Osteocyte (in vitro differentiated cells): ENCODE measurements at places on chromosomes 2 and 18. TPM values are rescaled to one million over a fixed set of nuclear protein-coding genes. Genes with fewer than 3 reads are reported as not detected.

The TEKT4 gene
- total RNA-seq, result not detected in 2 replicates

- no peak for DNase-seq
Observed at GRCh38 chr2:14306268-14306861, 326.2 kb upstream of the LRATD1 start.

The SLC35F6 gene
- 40.5 and 46.4 TPM in 2 replicates for total RNA-seq

The ALKAL2 gene
- 50.0 and 52.9 TPM in 2 replicates for total RNA-seq

The TFPI gene
- 325 and 334 TPM in 2 replicates for total RNA-seq

The LOXL3 gene
- total RNA-seq, result 58.1 and 62.1 TPM in 2 replicates

DNA sequence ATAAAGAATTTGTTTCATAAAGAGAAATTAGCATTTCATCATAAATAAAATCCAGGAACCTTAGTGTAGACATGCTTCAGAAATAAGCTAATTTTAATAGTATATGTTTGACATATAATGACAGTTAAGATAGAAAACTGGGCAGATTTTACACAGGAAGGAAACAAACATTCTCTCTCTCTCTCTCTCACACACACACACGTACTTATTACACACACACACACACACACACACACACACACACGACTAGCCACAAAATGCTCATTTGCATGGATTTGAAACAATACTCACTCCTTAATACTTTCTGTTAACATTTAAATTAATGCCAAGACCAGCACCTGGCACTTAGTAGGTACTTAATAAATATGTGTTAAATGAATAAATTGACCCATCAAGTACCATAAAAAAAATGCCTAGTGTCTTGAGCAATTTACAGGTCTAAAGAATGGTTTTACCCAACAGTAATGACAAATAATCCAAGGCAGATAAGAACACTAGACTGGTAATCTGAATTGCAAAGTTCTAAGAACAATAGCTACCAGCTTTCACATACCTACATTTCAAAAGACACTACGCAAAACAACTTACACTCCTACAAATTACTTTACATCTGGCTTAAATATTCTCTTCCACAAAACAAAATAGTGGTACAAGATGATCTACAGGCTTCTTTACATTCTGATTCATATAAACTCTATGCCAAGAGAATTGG, 2.9 kb upstream of the GALNT3 start:
- no peak for DNase-seq

- no peak for DNase-seq
Observed at GRCh38 chr2:95059656-95060370, 34.3 kb downstream of the MAL start.

GRCh38 chr2:47041063-47041462, 114.0 kb downstream of the STPG4 start:
- DNase-seq, result no peak

- DNase-seq, result no peak
Observed at GRCh38 chr2:63192889-63193774, 142.5 kb downstream of the OTX1 start.

- no peak for DNase-seq
Observed at GRCh38 chr2:196854629-196855028, 45.5 kb upstream of the C2orf66 start.

GRCh38 chr18:8176109-8176508, 433.1 kb upstream of the RAB12 start:
- no peak for DNase-seq

DNA sequence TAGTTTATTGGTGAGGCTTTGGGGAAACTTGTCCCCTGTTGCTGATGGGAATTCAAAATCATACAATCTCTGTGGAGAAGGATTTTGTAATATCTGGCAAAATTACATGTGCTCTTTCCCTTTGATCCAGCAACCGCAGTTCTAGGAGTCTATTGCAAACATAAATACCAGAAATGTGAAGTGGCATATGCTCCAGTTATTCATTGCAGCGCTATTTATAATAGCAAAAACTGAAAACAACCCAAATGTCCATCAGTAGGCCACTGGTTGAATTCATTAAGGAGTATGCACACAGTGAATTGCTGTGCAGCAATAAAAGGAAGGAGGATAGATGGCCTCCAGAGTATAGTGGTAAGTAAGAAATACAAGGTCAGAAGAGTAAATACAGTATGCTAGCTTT, 76.5 kb downstream of the HNRNPLL start:
- no peak for DNase-seq

- DNase-seq, result no peak
Observed at GRCh38 chr2:46634905-46635304, 155.5 kb downstream of the TMEM247 start.

DNA sequence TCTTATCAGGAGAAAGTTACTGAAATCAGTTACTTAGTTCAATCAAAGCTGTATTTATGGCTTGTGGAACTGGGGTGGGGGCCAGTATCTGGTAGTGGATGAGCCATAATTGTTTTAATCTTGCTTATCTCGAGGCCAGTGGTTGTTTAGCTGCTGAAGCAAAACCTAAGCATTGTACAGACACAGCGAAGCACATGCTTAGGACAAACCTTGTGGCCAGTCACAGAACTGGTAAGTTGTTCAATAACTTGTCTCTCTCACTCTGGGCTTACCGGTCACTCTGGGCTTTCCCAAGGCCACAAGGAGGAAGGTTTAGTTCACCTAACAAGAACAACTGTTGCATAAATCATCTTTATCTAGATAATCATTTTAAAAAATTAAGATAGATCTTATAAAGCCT, 296.6 kb upstream of the NETO1 start:
- no peak for DNase-seq

The HOXD1 gene
- not detected in 2 replicates for total RNA-seq

The FBXO15 gene
- total RNA-seq, result 0.73 and 0.86 TPM in 2 replicates

GRCh38 chr2:173221132-173221695, 133.5 kb upstream of the CDCA7 start:
- no peak for DNase-seq

DNA sequence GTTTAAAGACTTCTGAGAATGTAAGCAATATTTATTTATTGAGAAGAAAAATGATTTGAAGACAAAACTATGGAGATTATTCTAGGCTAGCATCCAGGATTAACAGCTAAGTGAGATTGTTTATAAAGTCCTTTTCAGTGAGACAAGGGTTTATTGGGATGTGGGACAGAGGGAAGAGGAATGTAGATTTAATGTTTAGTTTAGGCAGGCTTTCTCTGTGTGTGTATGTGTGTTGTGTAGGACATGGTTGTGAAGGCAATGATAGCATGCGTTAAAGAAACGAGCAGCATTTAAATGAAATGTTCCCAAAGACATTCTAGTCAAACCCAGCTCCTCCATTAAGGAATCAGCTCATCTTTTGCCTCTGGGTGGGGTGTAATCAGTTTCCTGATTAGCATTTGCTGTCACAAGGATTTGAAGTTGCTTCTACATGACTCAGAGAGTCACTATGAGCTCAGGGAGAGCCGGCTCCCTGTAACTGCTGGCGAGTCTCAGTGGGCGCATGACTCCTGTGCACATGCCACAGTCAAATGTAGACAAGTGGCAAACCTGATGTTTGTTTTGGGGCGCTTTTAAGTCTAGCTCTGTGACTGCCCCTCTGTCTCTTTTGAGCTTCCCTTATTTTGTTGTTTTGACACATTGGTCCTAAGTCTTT, 442.2 kb upstream of the CELF4 start:
- DNase-seq, result no peak

DNA sequence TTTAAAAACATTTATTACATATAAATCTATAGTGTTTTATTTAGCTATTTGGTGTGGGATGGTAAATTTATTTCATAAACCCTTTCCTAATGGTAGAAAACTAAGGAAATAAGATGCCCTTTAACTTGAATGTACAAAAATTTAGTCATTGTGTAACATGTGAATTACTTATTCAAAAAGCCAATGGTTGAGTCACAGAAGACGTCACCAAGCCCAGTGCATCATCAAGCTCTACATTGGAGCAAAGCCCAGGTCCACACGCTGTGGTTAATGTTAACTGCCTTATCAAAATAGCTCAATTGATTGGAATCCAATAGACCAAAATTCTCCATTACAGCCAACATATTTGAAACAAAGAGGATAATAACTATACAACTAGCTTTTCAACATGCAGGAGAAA, 145.5 kb upstream of the LYPD1 start:
- no peak for DNase-seq

The OR6B2 gene
- not detected in 2 replicates for total RNA-seq

- no peak for DNase-seq
Observed at GRCh38 chr2:101770726-101771125, 73.2 kb downstream of the MAP4K4 start.

DNA sequence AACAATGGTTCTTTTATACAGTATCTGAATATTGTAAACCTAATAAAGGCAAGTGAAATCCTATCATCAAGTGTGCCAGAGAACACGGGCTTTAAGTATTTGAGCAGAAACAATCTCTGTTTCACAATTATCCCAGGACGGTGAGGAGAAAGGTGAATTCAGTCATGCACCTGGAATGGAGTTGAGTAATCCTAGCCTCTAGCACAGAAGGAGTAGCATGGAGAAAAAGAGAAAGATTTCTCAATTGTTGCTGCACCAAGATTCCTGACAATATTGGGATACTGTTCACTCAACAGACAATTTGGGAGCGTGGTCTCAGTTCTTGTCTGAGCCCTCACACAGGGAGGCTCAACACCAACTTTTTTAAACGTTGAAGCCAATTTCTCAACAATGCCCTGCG, 510.6 kb downstream of the SOX11 start:
- DNase-seq, result no peak

GRCh38 chr2:3870222-3870621, 166.8 kb downstream of the DCDC2C start:
- no peak for DNase-seq

GRCh38 chr2:237691908-237692600, 64.7 kb downstream of the LRRFIP1 start:
- DNase-seq, result peak; percentile 98

GRCh38 chr2:160278101-160278878, 78.2 kb upstream of the ITGB6 start:
- no peak for DNase-seq

GRCh38 chr2:182302174-182302573, 124.7 kb downstream of the PDE1A start:
- no peak for DNase-seq

The UBE2F gene
- total RNA-seq, result 54.3 and 56.5 TPM in 2 replicates

GRCh38 chr2:112290088-112290487, 14.7 kb downstream of the ZC3H6 start:
- no peak for DNase-seq

- DNase-seq, result peak; percentile 32
Observed at GRCh38 chr18:75875559-75875958, 448.1 kb upstream of the SMIM21 start.

The SAG gene
- total RNA-seq, result not detected in 2 replicates

The PMAIP1 gene
- total RNA-seq, result 23.0 and 24.4 TPM in 2 replicates

The TXNDC2 gene
- 0.11 and 0.29 TPM in 2 replicates for total RNA-seq

The CLIP4 gene
- 22.1 and 24.6 TPM in 2 replicates for total RNA-seq
